ENCODE measurements at places on chromosomes 16 and 17.

DNA sequence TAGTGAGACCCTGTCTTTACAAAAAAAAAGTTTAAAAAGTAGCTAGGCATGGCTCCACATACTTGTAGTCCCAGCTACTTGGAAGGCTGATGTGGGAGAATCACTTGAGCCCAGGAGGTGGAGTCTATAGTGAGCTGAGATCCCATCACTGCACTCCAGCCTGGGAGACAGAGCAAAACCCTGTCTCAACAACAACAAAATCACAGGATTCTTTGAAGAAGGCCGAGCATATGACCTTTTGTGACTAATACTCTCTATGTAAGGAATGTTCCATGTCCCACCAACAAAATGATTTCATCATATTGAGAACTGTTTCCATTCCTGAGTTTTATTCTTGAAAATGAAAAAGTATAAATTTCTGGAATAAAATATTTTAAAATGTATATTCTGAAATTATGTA is 58.9 kb upstream of the EFCAB3 start:
- DNase-seq: no peak

GRCh38 chr16:38941-39892 is 14.2 kb downstream of the POLR3K start:
- no peak for DNase-seq

GRCh38 chr17:3527896-3528295 is 29.7 kb downstream of the TRPV3 start:
- DNase-seq: no peak

DNA sequence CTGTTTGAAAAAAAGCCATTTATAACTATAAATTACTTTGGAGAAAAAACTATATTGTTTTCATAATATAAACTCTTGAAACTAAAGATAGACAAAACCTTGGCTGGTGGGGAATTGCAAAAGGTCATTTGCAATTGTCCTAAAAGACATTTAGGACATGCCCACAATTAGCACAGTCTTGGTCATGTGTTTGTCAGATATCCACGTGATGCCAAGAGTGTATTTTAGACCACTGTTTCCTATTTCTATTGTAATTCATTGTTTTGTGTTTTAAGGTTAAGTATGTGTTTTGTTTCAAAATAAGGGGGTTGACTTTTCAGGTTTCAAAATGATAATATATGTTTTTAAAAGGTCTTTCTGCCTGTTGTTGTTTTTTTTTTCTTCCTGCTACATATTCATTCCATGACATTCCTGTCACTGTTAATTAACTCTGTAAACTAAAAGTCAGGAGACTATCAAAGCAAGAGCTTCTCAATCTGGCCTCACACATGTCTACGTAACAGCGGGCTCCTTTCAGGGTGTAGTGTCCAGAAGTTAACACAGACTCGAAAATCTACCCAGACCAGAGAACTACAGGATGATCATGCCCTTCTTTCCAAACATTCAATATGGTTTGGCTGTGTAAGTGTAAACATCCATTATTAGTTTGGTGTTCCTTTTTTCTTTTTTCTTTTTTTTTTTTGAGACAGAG is 58.7 kb downstream of the COG7 start:
- DNase-seq: no peak

- peak; percentile 35 for DNase-seq
These were observed 591 bp upstream of the SLFN5 start for GRCh38 chr17:35242158-35242804.

DNA sequence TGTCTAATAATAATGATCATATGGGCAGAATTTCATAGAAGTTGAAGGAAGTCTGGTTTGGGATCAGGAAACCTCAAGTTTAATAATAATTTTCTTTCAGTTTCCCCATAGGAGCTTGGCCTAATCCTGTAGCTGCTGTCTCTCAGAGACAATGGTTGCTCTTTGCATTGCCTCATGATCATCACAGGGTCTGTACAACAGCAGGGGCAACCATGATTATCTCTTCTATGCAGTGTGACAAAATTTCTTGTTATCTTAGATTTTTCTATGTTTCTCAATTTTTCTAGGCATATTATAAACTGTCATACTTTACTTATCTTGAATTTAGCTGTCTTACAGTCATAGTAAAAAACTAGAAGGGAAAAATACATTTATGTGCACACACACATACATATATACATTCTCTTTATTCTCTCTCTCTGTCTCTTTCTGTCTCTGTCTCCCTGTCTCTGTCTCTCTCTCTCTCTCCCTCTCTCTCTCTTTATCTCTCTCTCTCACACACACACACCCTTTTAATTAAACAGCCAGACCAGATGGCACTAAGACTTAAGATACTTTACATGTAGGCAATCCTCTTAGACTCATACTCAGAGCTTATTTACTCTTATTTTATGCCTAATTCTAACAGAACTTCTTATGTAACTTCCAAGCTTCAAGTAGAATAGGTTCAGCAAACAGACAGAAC is 30.5 kb downstream of the SMIM36 start:
- no peak for DNase-seq

- DNase-seq: no peak
These were observed 20.0 kb upstream of the ITGB4 start for GRCh38 chr17:75701288-75701687.

- DNase-seq: no peak
These were observed 204.2 kb upstream of the FOXF1 start for GRCh38 chr16:86306011-86306644.

DNA sequence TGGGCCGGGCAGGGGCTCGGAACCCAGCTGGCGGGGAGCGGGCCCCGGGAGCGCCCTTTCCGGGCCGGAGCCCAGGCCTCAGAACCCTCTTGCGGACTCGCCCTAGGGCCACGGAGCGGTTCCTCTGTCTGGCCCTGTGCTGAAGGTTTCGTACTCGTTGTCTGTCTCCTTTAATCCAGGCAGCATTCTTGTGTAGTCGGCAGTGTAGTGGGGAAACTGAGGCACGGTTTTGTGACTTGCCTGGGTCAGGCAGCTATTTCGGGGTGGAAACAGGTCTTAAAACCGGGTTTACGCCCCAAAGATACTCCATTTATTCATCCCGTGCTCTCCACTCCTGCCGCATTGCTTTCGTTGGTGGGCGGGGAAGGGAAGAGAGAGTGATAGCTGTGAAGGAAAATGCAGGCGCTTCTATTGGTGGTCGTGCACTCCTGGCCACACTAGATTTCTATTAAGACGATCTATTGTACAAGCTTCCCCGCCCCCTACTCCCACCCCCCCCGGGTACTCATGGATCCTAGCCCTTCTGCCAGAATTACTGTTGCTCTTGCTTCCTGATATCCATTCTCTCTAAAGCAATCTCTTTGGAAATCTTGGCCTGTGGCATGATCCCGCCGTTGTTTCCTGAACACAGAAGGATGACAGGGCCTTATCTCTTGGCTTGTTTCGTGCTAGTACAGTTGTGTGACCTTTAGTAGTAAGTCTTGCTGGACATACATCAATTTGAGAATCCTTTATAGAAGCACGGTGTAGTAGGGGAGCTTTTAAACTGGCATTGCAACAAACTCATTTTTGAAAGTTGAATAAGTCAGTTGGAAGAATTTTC is 751 bp downstream of the DCAF7 start:
- no peak for DNase-seq

GRCh38 chr16:56294579-56294978 is 103.3 kb downstream of the GNAO1 start:
- DNase-seq: no peak

GRCh38 chr16:62060089-62060488 is 23.9 kb upstream of the CDH8 start:
- no peak for DNase-seq

GRCh38 chr17:17269926-17270773 is 10.9 kb downstream of the COPS3 start:
- no peak for DNase-seq

GRCh38 chr17:33980193-33980592 is 274.9 kb upstream of the CCL2 start:
- no peak for DNase-seq

- DNase-seq: no peak
These were observed 7.8 kb downstream of the NCBP3 start for GRCh38 chr17:3838206-3838605.

DNA sequence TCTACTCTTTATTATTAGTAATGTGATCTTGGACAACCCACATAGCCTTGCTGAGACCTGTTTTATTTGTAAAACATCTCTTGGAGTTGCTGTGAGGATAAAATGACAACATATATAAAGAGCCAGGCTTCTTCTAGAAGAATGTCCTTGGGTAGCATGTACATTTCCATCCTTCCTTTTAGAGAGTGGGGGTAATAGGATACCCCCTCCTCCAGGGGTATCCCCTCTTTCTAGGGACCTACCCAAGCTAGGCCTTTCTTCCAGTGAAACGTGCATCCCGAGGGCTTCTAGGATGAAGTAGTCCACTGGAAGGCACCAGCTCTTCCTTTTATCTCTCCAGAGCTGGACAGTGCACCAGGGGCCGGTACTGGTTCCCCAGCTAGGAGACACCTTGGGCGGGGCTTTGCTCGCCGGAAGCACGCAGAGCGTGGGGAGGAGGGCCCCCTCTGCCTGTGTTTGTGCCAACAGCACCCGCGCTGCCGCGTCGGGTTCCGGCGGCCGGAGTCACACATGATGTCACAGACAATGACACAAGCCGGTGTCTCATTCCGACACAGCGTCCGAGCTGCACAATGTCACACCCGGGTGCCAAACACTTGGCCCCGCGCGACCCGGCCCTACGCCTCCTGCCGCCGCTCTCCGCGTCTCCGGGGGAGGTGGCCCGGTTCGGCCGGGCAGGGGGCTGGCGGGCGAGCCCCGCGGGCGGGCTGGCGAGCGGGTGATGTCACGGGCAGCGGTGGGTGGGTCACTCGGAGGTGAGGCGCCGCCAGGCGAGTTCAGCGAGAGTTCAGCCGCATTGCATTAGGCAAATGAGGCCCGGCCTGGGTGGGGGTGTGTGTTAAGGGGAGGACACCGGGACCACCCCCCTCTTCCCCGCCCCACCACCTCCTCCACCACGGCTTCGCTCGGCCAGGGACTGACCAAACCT is 23.4 kb downstream of the GJD3 start:
- no peak for DNase-seq

DNA sequence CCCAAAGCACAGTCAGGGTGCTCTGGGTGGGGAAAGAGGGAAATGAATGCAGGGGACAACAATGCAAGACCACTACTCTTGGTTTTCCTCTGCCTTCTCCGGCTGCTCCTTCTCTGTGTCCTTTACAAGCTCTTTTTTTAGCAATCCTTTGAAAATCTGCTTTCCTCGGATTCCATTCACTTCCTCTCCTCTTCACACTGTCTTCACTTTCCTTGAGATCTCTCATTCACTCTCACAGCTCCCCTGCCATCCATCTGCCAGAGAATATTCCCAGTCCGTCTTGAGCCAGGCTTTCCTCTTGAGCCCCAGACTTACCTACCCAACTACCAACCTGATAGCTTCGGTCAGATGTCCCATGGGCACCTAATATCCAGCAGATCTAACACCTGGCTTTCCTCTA is 11.0 kb upstream of the SPOP start:
- no peak for DNase-seq

- no peak for DNase-seq
These were observed 3.7 kb downstream of the PCYT2 start for GRCh38 chr17:81907219-81908145.

GRCh38 chr16:87432330-87432915 is 40.3 kb downstream of the MAP1LC3B start:
- no peak for DNase-seq

DNA sequence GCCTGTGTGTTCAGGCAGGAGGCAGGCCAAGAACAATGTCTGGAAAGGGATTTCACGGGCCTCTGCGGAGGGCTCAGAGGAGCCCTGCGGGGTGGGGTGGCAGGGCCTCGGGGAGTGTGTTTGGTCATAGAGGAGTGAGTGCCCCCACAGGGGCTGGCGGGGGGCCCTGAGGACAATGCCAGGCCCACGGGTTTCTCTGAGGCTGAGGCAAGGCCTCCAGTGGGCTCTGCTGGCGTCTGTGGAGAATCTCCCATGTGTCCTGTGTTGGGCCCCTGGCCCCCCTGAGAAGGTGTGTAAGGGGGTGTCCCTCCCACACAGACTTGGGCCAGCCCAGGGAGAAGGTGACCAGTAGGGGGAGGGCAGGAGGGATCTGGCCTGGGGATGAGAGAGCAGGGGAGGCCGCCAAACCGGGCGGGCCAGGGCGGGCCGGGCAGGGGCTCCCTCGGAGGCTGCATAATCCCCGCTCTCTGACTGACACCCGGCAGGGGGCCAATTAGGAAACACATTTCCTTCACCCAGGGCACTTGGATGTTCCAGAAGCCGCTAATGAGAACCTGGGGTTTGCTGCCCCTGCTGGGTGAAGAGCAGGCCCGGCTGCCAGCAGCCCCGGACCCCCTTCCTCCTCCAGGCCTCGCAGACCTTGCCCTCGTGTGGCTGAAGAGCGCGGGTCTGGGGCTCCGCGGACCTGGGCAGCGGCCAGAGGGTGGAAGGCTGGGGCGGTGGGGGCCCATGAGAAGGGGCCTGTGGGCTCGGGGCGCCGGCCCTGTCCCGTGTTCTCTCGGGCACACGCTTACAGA is 204.2 kb downstream of the NTN1 start:
- DNase-seq: no peak

DNA sequence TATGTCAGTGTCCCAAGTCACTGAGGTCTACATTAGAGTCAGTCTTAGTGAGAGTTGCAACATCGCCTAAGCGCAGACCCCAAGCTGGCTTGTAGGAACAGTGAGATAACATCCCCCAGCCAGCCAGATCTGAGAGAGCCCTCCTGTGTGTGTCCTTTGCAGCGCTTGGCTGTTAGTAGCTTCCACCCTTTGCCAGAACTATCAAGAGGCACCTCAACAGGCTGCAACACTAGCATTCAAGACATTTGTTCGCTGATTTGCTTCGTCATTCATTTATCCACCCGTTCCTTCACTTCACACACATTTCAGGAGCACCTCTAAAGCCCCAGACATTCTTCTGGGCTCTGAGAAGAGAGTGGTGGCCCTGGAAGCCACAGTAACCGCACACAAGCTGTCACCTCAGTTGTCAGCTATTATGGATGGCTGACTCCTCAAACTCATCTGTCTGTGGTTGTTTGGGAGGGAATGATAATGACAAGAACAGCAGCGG is 289.6 kb downstream of the WWOX start:
- DNase-seq: no peak

DNA sequence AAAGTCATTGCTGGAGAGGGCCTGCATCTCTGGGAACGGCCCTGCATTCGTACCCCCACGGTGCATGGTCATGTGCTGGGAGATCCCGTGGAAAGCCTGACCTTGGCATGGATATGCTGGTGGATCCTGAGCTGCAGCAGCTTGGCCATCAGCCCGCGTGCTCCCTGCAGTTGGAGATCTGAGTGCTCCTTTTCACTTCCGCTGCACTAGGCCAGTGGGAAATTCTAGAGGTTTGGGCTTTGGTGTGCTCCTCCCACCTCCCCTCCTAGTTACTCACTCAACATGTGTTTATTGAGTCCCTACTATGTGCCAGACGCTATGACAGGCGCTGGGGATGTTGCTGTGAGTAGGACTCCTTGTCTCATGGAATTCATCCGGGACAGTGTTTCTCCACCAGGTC is 91.1 kb downstream of the RGS9 start:
- DNase-seq: no peak

Data from NCI-H187 treated with DMSO at 0.1 percent for 48 hours (cell line).